ENCODE measurements at places on chromosomes 1 and 21.
A peak's percentile ranks its signal among the peaks of the same experiment; 100 is the strongest.

DNA sequence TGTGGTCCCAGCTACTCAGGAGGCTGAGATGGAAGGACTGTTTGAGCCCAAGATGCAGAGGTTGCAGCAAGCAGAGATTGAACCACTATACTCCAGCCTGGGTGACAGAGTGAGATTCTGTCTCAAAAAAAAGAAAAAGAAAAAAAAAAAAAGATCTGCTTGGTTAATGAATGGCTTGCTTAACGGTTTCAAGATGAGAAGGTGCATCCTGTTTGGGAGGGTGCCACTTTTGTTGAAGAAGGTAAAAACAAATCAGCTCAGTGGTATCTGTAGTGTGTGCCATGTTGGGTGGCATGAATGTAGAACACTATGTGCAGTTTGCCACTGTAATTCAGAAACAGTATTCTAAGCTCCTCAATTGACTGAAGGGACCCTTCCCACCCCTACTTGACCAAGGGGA lies 94.9 kb upstream of the ETV3 start:
- no peak for DNase-seq

GRCh38 chr21:36690628-36691554 lies 8.0 kb upstream of the SIM2 start:
- no peak for DNase-seq

GRCh38 chr1:58932859-58933598 lies 149.2 kb upstream of the JUN start:
- peak; percentile 59 for DNase-seq

DNA sequence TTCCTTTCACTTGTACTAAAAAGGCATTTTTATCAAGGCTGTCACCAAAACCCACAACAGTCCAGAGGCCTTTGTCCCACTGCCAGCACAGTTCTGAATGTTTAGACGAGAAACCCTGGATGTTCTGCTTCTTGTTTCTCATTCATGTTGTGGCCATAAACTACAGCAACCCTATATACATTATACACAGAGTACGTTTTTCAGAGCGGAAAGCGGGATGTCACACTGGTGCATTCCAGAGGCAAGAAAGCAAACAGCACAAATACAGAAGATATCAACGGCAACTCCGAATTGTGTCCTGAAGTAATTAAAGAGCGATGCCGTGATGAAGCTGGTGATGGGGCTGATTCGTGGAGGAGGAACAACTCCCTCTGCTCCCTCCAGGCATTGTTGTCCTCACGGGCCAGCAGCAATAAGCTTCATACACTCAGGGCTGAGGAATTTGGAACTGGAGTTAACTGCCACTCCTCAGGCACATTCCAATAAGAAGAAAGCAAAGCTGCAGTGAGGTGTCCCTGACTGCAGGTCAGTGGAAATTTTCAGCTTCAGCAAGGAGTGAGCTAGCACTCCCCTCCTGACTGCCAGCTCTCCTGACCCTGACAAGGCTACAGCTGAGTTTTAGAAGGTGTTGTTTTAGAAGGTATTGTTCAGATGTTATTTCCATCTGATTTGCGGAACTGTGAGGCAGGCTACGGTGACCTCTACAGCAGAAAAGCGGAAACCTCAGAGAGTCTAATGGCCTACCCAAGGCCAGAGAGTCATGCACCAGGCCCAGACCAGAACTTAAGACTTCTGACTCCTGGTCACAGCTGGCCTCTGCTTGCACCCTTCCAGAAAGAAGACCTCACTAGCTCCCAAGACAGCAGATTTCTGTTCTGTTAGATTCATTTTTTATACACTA lies 149.0 kb downstream of the TGFBR3 start:
- DNase-seq: no peak

DNA sequence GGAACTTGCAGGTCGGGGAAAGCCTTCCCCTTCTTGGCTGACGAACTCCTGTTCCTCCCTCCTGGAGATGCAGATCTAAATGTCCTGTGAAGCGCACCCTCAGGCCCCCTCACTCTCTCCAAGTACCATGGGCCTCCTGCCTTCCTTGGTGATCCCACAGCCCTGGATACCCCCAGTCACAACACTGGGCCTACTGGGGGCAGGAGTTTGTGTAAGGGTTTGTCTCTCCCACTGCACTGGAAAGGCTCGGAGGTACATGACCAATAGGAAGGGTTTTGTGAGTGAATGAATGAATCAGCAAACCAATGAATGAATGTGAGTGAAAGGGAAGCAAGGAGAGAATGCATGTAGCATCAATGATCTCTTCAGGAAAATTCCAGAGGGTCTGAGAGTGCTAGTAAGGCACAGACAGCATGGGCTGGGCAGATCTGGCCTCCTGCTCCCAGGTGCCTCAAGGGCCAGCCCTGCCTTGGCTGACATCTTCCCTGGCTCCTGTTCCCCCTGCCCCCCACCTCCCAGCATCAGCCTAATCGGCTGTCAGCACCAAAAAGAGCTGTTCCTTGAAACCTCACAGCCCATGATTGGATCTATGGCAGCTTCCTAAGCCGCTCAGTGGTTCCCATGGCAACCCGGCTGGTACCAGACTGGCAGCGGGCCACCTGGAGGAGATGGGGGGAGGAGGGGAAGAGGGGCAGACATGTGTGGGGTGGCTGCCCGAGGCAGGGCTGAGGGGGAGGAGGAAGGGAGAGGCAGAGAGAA lies 95.8 kb downstream of the VWA5B1 start:
- no peak for DNase-seq

DNA sequence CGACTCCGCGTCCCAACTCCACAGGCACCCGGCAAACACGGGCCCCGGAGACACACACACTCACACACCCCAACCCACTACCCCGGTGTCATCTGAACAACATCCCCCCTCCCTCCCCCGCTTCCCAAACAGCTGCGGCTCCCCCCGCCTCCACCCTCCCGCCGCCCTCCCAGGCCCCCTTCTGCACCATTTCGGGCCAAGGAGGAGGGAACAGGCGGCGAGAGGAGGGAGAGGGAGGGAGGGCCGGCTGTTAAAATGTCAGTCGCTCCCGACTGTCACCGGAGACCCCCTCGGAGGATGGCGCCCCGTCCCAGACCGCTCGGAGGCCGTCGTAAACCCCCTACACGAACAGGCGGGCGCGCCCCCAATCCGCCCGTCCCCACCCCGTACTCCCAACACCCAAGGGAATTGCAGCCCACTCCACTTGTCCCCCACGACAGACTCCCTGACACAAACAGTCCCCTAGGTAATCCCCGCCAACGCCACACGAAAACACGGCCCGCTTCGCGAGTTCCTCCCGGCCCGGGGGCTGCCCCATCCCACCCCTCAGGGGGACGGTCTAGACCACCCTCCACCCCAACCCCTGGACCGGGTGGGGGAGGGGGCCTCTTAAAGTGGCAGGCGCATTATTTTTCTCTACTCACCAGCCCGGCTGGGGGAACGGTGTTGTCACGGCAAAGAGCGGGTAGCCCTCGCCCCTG lies 583 bp downstream of the MEF2D start:
- DNase-seq: no peak

GRCh38 chr1:65418522-65419185 lies 1.8 kb upstream of the LEPR start:
- DNase-seq: no peak

DNA sequence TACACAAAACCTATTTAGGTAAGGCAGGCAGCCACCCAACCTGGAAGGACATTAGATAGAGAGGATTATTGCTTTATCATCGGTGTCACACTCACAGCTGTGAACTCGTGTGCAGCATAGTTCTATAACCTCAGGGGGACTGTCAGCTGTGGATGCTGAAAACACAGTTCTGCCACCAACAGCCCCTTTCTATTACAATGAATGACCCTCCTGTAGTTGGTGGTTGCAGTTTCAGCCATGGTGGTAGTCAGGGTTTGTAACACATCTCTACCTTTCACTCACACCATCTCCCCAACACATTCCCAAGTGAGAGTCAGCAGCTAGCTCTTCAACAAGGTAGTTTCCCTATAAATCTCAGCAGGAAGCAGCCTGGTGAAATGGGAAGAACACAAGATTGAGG lies 136.8 kb downstream of the ZC3H11B start:
- DNase-seq: no peak

DNA sequence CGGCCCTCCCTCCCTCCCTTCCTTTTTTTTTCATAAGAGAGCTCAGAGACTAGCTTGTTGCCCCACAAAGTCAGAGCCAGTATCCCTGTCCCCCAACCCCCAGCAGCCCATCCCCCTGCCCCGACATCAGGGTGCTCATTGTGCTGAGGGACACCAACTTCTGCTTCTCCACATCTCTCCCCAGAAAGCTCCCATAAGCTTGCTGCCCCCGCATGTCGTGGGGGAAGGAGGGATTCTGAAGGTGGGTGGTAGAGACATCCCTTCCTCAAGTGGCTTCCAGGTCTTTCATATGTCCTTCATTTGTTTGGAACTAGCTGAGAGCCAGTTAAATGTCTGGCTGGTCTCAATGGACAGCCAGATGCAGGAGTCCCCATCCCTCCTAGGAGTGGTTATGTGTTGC lies 41.2 kb downstream of the RHBG start:
- DNase-seq: no peak

GRCh38 chr21:15730484-15731242 lies 881 bp downstream of the USP25 start:
- no peak for DNase-seq

GRCh38 chr1:33880305-33880704 lies 16.4 kb downstream of the HMGB4 start:
- DNase-seq: no peak

DNA sequence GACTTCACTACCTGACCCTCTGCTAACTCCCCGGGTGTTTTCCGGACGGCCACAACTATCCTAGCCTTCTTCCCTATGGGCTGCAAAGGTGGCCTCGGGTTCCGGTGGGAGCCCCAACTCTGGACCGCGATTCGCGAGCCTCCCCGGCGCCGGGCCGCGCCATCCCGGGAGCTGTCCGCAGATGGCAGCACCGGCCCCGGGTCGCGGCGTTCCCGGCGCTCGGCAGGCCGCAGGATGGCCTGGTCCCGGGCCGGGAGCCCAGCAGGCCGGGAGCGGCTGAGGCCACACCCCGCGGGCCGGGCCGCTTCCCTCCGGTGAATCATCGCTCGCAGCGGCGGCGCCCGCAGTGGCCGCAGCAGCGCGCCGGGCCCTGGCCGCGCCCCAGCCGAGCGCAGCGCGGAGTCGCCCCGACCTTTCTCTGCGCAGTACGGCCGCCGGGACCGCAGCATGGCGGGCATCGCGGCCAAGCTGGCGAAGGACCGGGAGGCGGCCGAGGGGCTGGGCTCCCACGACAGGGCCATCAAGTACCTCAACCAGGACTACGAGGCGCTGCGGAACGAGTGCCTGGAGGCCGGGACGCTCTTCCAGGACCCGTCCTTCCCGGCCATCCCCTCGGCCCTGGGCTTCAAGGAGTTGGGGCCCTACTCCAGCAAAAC lies at the start of gene CAPN2:
Gene CAPN2, plus strand, starts transcription at position 346 of the 656 bp plus-strand sequence. Its CDS starts 102 bp downstream, at position 448.
- peak; percentile 15 for DNase-seq

DNA sequence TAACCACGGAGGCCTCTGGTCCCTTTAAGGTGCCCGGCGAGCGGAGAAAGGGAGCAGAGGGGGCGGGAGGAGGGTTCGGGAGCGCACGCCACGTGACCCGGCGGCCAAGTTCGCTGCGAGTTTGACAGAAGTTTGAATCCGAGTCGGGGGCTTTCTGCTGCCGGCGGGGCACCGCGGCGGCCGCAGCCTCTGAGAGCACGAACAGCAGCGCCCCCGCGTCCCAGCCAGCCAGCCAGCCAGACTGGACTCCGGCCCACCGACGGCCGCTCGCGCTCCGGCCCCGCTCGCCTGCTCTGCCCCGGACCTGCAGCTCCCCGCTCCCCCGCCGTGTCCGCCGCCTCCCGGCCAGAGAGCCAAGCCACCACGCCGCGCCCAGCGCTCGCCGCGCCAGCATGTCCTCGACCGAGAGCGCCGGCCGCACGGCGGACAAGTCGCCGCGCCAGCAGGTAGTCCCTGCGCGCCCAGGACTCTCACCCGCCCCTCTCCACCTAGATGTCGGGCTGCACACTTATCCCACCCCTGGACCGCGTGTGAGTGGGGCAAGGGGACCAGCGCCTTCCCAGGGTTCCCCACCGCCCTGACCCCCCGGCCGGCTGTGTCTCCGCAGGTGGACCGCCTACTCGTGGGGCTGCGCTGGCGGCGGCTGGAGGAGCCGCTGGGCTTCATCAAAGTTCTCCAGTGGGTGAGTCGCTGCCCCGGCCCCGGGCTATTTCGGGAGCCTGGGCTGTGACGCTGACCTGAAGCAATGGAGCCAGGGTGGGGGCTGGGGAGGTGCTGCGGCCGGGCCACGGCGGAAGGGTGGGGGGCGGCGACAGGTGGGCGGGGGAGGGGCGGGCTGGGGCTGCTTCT lies at the start of gene SYPL2:
Gene SYPL2, plus strand, starts transcription at position 95 of the 849 bp plus-strand sequence. Its CDS starts 298 bp downstream, at position 393.
- no peak for DNase-seq

DNA sequence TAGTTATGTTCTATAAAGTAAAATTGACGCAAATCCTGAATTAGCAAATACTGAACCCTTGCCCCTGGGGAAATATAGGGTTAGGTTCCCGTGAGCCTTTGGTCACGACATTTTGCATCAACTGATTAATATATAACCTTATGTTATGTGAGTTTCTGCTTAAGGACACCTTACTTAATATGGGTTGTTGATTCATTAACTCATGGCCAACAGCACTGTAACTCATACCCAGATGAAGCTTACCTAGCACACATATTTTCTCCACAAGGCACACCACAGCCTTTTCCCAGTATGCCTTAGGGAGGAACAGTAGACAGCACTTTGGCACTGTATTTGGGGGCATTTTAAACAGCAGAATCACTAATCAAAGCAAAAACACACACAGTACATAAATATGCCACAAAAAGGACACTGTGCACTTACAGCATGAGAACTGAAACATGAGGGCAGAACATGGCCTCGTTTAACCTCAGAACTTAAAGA lies 15.1 kb downstream of the INAVA start:
- DNase-seq: no peak

GRCh38 chr1:154735804-154736168 lies 127.8 kb upstream of the ADAR start:
- no peak for DNase-seq

GRCh38 chr1:154954541-154954940 lies 1.4 kb downstream of the PBXIP1 start:
- DNase-seq: no peak
